ENCODE measurements at places on chromosomes 3 and 15.

GRCh38 chr3:25038922-25039321 is 389.1 kb upstream of the RARB start:
- no peak for DNase-seq

- DNase-seq: peak; percentile 55
Observed at GRCh38 chr15:69093127-69093526, 67.3 kb upstream of the GLCE start.

- DNase-seq: peak; percentile 86
Observed at GRCh38 chr15:90868261-90868689, at the start of gene FURIN. TSS of gene FURIN (plus strand) at chr15:90868588. CDS start at chr15:90875741, 7,153 bp downstream.

GRCh38 chr15:32747921-32748342 is 30.1 kb downstream of the GREM1 start:
- no peak for DNase-seq

GRCh38 chr15:33074942-33075341 is 119.6 kb downstream of the FMN1 start:
- no peak for DNase-seq

DNA sequence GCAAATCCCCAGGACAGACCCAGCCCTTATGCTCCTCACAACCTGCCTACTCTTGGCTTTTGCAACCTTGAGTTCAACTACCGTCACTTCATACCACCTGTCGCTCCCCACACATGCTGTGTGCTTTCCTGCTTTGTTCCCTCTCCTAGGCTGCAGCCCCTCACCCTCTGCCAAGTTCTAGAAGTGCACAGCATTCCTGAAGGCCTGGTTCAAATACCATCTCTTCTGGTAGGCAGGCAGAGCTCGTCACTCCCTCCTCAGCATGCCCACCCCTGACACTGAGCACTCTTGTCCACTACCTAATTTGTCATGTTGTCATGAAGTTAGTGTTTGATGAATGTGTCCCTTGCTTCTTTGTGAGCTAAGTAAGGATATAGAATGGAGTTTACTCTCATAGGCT is 129.6 kb downstream of the SEMA6D start:
- DNase-seq: no peak
